ENCODE measurements at places on chromosomes 6 and 20. TPM values are rescaled to one million over a fixed set of nuclear protein-coding genes. Genes with fewer than 3 reads are reported as not detected.
A peak's percentile ranks its signal among the peaks of the same experiment; 100 is the strongest.

The ZNF165 gene
- total RNA-seq = 0.24 TPM

DNA sequence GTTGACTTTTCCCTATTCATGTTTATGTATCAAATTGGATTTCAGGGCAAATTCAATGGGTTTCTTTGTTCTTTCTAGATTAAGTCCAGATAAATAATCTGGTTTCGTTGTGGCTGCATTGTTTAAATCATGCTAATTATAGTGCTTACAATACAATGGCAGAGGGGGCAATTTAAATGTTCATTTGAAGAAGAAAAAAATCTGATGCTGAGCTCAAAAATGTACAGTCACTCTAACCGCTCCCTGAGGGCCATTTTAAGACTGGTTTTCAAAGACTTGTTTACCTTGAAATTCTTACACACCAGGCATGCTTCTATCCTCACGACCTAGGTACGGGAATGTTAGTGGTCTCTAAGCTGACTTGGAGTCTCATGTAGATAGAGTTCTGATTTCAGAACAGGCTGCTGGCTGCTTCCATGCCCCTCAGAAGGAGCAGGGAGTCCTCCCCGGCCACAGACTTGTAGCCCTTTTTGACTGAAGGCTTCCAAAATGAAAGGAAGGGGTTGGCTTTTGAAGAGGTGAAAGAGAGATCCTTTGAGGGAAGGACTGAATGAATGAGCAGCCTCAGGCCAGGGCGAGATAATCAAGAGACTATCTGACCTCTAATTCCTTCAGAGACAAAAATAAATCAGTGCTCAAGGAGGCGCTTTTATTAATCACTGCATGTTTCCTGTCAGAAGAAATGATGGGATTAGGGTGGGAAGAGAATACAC lies 86.1 kb upstream of the ZNF217 start:
- no peaks in the 10 kb centered on the region for H3K36me3 ChIP-seq
- no peak overlapping the region for H3K4me3 ChIP-seq
- no peak overlapping the region for H3K27ac ChIP-seq
- no peak for DNase-seq

The EEF1E1 gene
- total RNA-seq = 17.9 TPM

GRCh38 chr6:113102761-113103160 lies 754.4 kb upstream of the MARCKS start:
- H3K27ac ChIP-seq = no peak overlapping the region
- H3K27me3 ChIP-seq = no peaks in the 10 kb centered on the region
- no peak for DNase-seq
- no peaks in the 10 kb centered on the region for H3K4me1 ChIP-seq

- DNase-seq = no peak
- no peak overlapping the region for H3K4me3 ChIP-seq
- H3K4me1 ChIP-seq = peaks cover 5% of the 10 kb centered on the region
- H3K27ac ChIP-seq = peak overlapping the region; percentile 43
- H3K27me3 ChIP-seq = no peaks in the 10 kb centered on the region
Measured at GRCh38 chr6:56713254-56713672, 70.6 kb upstream of the DST start.

The CALHM4 gene
- total RNA-seq = not detected

- DNase-seq = no peak
- H3K27ac ChIP-seq = no peak overlapping the region
- peaks cover 1% of the 10 kb centered on the region for H3K27me3 ChIP-seq
- H3K4me1 ChIP-seq = no peaks in the 10 kb centered on the region
- H3K4me3 ChIP-seq = no peak overlapping the region
- no peaks in the 10 kb centered on the region for H3K36me3 ChIP-seq
Measured at GRCh38 chr6:30172681-30173080, 9.3 kb downstream of the TRIM15 start.

DNA sequence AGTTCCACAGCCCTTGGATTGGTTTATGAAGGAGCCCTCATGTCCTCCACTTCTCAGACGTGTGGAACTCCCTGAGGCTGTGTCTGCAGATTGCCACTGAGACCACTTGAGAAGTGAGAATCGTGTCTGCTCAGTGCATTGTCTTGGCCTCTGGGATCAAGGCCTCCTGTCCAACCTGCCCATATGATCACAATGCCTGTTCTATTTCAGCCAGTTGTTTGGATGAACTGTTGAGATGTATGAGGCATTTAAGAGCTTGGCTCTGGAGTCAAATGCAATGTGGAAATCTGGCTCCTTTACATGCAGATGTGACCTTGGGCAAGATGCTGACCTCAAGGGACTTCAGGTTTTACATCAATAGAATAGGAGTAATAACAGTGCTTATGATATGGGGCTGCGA lies 125.9 kb downstream of the SLC24A3 start:
- DNase-seq = no peak
- H3K36me3 ChIP-seq = no peaks in the 10 kb centered on the region
- H3K27ac ChIP-seq = no peak overlapping the region
- H3K4me3 ChIP-seq = no peak overlapping the region
- no peaks in the 10 kb centered on the region for H3K27me3 ChIP-seq

DNA sequence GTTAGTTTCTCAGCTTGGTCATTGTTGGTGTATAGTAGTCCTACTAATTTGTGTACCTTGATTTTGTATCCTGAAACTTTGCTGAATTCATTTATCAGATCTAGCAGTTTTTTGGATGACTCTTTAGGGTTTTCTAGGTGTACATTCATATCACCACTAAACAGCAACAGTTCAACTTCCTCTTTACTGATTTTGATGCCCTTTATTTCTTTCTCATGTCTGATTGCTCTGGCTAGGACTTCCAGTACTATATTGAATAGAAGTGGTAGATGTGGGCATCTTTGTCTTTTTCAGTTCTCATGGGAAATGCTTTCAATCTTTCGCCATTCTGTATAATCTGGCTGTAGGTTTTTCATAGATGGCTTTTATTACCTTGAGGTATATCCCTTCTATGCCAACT lies 61.3 kb upstream of the HEY2 start:
- H3K4me3 ChIP-seq = no peak overlapping the region
- H3K27me3 ChIP-seq = no peaks in the 10 kb centered on the region
- no peaks in the 10 kb centered on the region for H3K36me3 ChIP-seq
- no peak overlapping the region for H3K27ac ChIP-seq

The EFHC1 gene
- 13.2 TPM for total RNA-seq

The UBE2C gene
- total RNA-seq = 1.0 TPM

The PDE7B gene
- total RNA-seq = 5.5 TPM

- H3K27ac ChIP-seq = no peak overlapping the region
- DNase-seq = no peak
- no peaks in the 10 kb centered on the region for H3K4me1 ChIP-seq
Measured at GRCh38 chr20:63804308-63804636, 26.8 kb downstream of the ZBTB46 start.

The PRDM13 gene
- total RNA-seq = not detected

- no peak overlapping the region for H3K27ac ChIP-seq
- H3K4me1 ChIP-seq = no peaks in the 10 kb centered on the region
- no peak overlapping the region for H3K4me3 ChIP-seq
- H3K27me3 ChIP-seq = peaks cover 3% of the 10 kb centered on the region
- no peak for DNase-seq
Measured at GRCh38 chr6:10883312-10884244, 1.7 kb upstream of the GCM2 start.

- H3K27ac ChIP-seq = no peak overlapping the region
- no peaks in the 10 kb centered on the region for H3K36me3 ChIP-seq
- DNase-seq = no peak
- H3K4me1 ChIP-seq = no peaks in the 10 kb centered on the region
- H3K27me3 ChIP-seq = no peaks in the 10 kb centered on the region
Measured at GRCh38 chr20:58716476-58717277, 24.1 kb downstream of the NPEPL1 start.

GRCh38 chr6:322940-323729 lies 30.8 kb downstream of the DUSP22 start:
- no peaks in the 10 kb centered on the region for H3K36me3 ChIP-seq
- no peak overlapping the region for H3K27ac ChIP-seq
- no peak overlapping the region for H3K4me3 ChIP-seq
- no peaks in the 10 kb centered on the region for H3K27me3 ChIP-seq
- H3K4me1 ChIP-seq = no peaks in the 10 kb centered on the region

The ADAT2 gene
- total RNA-seq = 9.1 TPM

DNA sequence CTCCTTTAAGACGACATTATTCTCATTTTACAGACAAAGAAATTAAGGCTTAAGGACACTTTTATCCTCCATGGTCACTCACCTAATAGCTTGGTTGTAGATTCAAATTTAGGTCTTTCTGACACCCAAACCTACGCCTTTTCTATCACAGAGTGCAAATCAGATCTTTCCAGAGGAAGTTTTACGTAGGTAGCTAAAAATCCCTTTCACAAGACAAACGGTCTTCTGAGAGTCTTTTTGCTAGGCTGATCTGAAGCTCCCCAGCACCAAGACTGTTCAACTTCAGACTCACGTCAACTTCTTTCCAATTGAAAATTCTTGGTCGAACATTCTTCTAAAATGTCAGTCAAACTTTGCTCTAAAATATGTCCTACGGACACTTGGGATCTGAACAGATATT lies 46.5 kb downstream of the BLOC1S5 start:
- no peaks in the 10 kb centered on the region for H3K36me3 ChIP-seq
- H3K27me3 ChIP-seq = no peaks in the 10 kb centered on the region
- H3K4me3 ChIP-seq = no peak overlapping the region
- no peak for DNase-seq
- no peaks in the 10 kb centered on the region for H3K4me1 ChIP-seq

The SLC17A1 gene
- total RNA-seq = not detected

The KCNB1 gene
- total RNA-seq = 0.65 TPM

DNA sequence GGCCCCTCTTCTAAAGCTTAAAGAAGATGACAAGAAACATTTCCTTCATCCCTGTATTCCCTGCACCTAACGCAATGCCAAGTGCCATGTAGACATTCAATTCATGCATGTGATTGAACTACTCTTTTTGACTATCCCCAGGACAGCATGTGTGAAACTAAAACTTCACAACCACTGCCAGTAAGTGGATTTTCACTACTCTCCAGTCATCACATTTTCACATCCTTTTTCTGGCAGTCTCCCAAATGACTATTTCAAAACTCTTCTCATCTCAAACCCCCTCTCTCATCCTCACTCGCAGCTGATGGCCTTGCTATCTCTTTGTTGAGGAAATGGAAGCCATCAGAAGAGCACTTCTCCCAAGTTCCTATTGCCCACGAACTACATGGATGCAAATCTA lies 122.6 kb downstream of the OPRM1 start:
- H3K36me3 ChIP-seq = no peaks in the 10 kb centered on the region
- DNase-seq = no peak
- no peaks in the 10 kb centered on the region for H3K4me1 ChIP-seq
- H3K27me3 ChIP-seq = no peaks in the 10 kb centered on the region
- H3K27ac ChIP-seq = no peak overlapping the region

The C4A gene
- 146 TPM for total RNA-seq

The SCP2D1 gene
- not detected for total RNA-seq

The GMEB2 gene
- 10.2 TPM for total RNA-seq

The NKAIN4 gene
- not detected for total RNA-seq

DNA sequence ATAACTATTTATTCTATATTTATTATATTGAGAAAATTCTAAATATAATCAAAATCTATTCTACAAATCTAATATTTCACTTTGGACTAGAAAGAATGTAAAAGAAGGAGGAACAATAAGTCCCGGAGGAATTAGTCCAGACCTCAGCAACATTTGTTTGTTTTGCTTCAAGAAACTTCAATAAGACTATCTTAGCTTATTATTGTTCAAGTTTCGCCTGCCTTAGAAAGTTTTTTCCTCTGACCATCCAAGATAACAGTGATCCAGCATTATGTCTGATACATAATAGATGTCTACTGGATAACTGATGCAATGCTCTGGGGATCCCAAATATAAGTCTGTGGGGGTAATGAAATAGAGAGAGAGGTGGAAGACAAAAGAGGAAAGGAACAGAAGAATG lies 28.7 kb upstream of the NT5E start:
- H3K27me3 ChIP-seq = no peaks in the 10 kb centered on the region
- H3K36me3 ChIP-seq = no peaks in the 10 kb centered on the region
- DNase-seq = no peak

DNA sequence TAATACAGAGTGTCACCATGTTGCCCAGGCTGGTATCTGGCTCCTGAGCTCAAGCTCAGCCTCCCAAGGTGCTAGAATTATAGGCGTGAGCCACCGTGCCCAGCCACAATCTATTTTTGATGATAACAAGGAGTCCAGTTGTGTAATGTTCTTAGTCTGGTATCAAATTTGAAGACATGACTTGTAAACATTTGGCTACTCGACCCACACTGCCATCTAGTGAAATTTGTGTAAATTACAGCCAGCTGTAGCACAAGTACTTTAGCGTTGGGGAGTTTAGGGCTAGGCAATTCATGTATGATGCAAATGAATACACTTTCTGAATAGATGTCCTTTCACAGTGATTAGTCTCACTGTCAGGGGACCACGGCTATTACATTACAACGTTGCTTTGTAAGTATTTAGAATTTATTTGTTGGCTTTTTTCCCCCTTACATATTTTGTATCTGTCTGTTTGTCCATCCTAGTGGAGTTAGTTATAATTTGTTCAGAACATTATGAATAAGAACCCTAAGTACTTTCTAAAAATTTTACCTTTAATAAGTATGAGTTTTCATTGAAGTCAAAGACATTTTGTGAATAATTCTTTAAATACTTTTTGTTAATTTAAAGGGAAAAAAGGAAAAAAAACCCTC lies 139.7 kb downstream of the PRDM13 start:
- no peaks in the 10 kb centered on the region for H3K27me3 ChIP-seq
- no peak overlapping the region for H3K27ac ChIP-seq
- H3K36me3 ChIP-seq = no peaks in the 10 kb centered on the region
- H3K4me1 ChIP-seq = no peaks in the 10 kb centered on the region
- no peak overlapping the region for H3K4me3 ChIP-seq

GRCh38 chr20:20710443-20711315 lies 1.8 kb downstream of the RALGAPA2 start:
- H3K4me1 ChIP-seq = peaks cover 5% of the 10 kb centered on the region
- no peak for DNase-seq
- no peak overlapping the region for H3K27ac ChIP-seq
- H3K36me3 ChIP-seq = no peaks in the 10 kb centered on the region

GRCh38 chr20:33516882-33517281 lies 27.0 kb downstream of the CBFA2T2 start:
- no peak overlapping the region for H3K4me3 ChIP-seq
- H3K27ac ChIP-seq = no peak overlapping the region
- H3K27me3 ChIP-seq = no peaks in the 10 kb centered on the region
- no peak for DNase-seq

The SMLR1 gene
- not detected for total RNA-seq

- H3K27me3 ChIP-seq = no peaks in the 10 kb centered on the region
- no peak overlapping the region for H3K27ac ChIP-seq
- DNase-seq = no peak
- H3K4me1 ChIP-seq = no peaks in the 10 kb centered on the region
- no peak overlapping the region for H3K4me3 ChIP-seq
- no peaks in the 10 kb centered on the region for H3K36me3 ChIP-seq
Measured at GRCh38 chr6:167781066-167781767, 45.5 kb upstream of the AFDN start.

The BPIFB2 gene
- total RNA-seq = not detected

- no peak for DNase-seq
- no peaks in the 10 kb centered on the region for H3K36me3 ChIP-seq
- no peak overlapping the region for H3K27ac ChIP-seq
- no peak overlapping the region for H3K4me3 ChIP-seq
Measured at GRCh38 chr20:47704746-47705496, 80.4 kb downstream of the SULF2 start.

- no peak overlapping the region for H3K4me3 ChIP-seq
- H3K27me3 ChIP-seq = no peaks in the 10 kb centered on the region
- H3K27ac ChIP-seq = no peak overlapping the region
- DNase-seq = no peak
- H3K4me1 ChIP-seq = no peaks in the 10 kb centered on the region
Measured at GRCh38 chr6:108768792-108769524, 79.3 kb upstream of the ARMC2 start.
